Left ventricle myocardium inferior (tissue), 1 donor: ENCODE measurements at places on chromosomes 13 and 19.
A peak's percentile ranks its signal among the peaks of the same experiment; 100 is the strongest.

GRCh38 chr13:110636053-110636475 is 20.7 kb downstream of the NAXD start:
- DNase-seq, result no peak

DNA sequence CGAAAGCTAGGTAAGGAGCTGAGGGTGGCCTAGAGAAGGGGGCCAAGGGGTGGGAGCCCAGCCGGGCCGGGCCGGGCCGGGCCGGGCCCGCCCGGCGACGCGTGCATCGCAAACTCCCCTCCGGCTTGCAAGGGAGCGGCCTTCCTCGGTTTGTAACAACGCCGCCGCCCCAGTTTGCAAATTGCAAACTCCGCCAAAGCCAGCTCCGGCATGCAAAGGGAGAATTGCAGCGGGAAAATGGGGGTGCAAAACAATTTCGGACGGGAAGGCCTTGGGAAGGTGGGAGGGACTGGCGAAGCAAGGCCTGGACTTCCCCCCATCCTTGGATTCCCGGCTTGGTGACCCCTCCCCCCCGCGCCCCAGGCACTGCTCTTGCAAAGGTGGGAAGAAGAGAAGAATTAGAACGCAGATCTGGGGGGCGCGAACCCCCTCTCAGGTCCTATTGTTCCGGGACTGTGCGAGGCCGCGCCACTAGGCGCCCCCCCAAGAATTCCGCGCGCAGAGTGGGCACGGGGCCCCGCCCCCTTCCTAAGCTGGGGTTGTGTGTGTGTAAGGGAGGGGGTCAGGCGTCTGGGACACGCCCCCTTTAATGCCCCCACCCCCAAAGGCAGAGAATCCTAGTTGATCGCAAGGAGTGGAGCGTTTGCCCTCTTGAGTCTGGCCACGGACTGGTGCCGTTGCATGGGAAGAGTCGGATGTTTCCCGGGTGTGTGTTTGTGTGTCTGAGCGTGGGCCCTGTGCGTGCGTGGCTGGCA is 926 bp downstream of the PRR12 start:
- peak; percentile 40 for DNase-seq

DNA sequence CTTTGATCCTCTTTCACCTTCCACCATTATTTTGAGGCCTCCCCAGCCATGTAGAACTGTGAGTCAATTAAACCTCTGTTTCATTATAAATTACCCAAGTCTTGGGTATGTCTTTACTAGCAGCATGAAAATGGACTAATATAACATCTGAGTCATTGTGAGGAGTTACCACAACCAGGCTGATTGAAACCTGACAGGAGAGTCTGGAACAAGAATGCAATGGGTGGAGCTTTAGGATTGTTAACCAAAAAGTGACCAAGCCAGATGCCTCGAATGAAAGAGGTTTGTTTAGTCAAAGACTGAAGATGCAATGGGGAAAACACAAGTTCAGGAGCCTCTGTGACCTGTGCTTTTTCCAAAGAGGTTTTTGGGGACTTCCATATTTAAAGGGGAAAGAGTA is 659.0 kb downstream of the SLITRK6 start:
- DNase-seq, result no peak

DNA sequence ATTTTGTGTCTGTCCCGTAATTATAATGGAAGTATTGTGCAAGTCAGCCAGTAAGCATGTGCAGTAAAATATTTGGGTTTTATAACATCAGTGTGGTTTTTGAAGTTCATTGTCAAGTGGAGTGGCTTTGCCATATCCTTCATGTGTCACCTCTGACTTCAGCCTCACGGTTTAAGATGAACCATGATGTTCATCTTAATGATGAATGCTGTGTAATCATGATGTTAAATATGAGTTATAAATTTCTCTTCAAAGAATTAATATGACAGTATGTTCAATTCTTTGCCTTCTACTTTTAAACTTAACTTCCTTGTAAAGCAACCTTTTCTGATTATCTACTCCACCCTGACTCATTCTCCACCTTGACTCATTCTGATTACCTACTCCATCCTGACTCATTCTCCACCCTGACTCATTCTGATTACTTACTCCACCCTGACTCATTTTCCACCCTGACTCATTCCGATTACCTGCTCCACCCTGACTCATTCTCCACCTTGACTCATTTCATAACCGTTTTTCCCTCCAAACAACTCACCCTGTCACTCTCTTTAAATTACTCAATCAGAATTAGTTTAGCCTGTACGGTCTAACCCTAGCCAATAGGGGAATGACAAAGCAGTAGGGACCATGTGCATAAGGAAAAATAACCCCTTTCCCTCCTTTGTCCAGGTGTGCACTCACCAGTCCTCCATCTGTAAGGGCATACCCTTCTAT is 50.3 kb upstream of the ANKRD10 start:
- DNase-seq, result no peak

DNA sequence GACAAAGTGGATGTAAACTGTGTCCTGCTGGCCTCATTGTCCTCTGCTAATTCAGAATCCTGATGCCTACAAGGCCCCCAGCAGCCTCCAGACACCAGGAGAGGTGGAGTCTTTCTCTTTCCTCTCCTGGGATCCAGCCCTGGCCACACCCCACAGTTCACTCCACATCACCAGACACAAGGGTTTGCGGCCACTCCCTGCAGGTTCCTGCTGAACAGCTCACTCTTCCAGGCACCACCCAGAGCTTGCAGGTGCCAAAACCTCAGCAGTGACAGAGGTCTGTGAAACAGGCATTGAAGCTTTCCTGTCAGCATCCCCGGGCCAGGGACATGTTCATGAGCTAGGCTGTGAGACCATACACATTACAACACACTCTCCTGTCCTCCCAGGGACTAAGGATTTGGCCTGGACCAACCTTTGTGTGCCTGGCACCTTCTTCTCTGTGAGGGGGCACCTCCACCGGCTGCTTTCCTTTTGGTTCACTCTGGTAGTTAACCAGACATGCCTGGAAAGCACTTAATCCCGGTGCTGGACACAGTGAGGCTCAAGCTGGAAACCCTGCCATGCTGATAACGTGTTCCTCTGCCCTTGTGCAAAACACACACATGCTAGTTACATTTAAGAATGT is 11.1 kb upstream of the ATP12A start:
- DNase-seq, result no peak

- DNase-seq, result no peak
Measured at GRCh38 chr19:33349319-33350289, 23.9 kb upstream of the CEBPG start.

DNA sequence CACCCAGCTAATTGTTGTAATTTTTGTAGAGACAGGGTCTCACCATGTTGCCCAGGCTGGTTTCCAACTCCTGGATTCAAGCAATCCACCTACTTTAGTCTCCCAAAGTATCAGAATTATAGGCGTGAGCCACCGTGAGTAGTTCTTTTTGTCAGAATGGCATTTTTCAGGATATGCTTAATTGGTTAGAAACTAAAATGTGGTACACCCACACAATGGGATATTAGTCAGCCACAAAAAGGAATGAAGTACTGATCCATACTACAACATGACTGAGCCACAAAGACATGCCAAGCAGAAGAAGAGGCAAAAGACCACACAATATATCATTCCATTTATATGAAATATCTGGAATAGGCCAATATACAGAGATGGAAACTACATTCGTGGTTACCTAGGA is 41.7 kb upstream of the MAP3K10 start:
- DNase-seq, result no peak

DNA sequence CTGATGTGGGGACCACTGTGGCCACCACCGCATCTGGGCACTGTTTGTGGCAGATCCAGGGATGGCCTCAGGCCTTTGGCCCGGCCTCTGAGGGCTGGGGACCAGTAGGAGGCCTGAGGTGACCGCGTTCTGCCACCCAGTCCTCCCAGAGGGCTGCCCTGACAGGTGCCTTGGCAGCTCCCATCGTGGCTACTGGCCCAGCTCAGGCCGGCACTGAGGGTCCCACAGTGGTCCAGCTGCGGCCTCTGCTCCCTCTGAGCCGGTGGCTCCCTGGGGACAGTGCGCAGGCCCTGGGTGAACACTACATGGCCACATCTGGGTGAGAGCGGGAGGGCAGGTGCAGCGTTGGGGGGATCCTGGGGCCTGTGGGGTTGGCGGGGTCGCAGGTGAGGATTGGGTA is 61.9 kb downstream of the KDM4B start:
- DNase-seq, result no peak

- no peak for DNase-seq
Measured at GRCh38 chr13:39959497-39960144, 304.2 kb downstream of the COG6 start.

GRCh38 chr13:28494778-28495537 is at the start of gene FLT1:
FLT1 (minus strand) TSS chr13:28495128; CDS start chr13:28494843, 285 bp downstream.
- peak; percentile 77 for DNase-seq

- no peak for DNase-seq
Measured at GRCh38 chr13:59879281-59879680, 284.4 kb downstream of the DIAPH3 start.

DNA sequence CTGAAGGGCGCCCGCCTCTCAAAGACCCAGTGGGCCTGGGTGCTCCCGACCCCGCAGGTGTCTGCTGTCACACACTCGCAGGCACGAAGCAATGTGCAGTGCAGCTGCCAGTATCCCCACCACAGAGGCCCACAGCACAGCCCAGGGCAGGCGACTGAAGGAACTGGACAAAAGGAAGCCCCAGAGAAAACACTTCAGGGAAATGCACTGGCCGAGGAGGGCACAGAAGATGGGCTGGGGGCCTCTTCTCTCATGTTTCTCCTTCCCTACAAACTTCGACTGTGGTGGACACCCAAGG is 10.0 kb downstream of the AKAP8 start:
- no peak for DNase-seq

DNA sequence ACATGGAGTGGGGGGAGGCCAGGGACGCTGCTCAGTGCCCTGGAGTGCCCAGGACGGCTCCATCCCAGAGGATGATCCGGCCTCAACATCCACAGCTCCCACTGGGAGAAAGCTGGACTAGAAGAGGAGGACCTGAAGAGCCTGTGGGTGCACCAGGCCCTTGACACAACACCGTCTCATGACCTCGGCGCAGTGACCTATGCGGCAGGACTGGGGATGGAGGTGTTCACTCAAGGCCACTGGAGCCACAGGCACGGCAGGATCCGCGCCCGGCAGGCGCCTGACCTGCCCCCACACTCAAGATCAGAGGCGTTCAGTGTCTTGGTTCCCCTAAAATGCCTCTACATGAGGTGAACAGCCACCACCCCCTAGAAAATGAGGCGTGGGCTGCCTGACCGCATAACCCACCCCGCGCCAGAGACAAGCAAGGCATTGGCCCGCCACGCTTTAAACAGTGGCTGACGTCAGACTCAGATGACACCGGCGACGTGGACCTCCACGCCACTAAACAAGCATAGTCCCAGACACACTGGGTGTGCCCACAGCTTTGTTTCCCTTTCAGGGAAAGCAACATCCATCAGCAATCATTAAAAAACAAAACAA is 8.0 kb downstream of the SGTA start:
- DNase-seq, result no peak

- DNase-seq, result no peak
Measured at GRCh38 chr19:15479391-15480345, at the start of gene PGLYRP2. PGLYRP2 (minus strand) TSS chr19:15479501; CDS start chr19:15479371, 130 bp downstream.

DNA sequence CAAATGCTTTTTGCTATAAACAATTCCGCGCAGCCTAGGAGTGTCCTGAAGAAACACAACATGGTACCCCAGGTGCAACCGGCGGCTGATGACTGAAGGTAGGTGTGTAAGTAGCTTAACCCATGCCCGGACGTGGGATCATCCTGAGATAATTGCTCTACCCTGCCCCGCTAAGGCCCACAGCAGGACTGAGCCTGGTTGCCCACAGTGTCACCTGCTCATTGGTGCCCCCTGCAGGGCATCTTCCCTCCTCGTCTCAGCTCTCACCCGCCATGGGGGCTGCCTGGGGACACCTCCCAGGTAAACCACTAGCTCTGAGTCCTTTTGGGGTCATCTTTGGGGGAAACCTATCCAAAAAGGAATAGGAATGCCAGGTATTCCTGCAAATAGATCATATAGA is 22.3 kb downstream of the TMEM161A start:
- no peak for DNase-seq
